Stimulated activated CD4-positive, alpha-beta T cell treated with anti-CD3 and anti-CD28 coated beads, TNF-alpha, amount 100 ng/mL, for 48 hours (primary cell): ENCODE measurements at places on chromosomes 2 and 18.

GRCh38 chr2:205706769-205707381, 24.6 kb downstream of the NRP2 start:
- DNase-seq: no peak

DNA sequence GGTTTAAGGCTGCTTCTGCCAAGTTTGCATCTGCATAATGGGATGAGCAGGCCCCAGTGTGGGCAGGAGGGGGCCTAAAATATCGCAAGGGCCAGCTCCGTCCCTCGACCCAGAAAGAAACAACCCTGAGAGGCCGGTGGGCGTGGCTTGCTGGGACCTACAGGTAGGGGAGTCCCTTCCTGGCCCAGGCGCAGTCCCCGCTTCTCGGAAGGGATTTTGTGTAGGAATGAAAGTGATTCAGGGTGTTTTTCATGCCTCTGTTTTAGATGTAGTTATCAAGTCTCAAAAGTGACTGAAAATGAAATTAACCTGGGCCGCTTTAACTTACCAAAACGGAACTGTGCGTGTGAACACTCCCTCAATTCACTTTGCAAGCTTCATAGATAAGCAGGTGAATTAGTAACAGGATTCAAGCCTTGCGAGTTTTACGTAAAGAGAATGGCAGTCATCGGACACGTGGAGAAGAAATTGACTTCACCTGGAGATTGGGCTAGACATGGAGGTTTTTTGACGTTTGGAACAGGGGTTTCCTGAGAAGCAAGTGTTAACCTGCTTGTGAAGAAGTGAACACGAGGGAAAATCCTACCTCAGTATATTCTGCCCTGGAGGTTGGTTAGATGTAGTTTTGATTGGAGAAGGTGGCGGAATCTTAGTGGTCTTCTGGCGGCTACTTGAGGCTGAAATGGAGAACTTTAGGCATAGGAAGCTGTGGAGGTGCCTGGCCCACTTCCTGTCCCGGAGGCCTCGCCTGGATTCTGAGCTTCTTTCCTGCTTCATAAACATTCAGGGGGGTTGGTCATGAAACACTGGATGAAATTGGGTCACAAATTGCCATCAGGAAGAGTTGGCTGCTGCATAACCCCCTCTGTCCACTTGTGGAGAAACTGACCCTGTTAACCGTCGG, 1.7 kb downstream of the NCK2 start:
- peak; percentile 92 for DNase-seq

DNA sequence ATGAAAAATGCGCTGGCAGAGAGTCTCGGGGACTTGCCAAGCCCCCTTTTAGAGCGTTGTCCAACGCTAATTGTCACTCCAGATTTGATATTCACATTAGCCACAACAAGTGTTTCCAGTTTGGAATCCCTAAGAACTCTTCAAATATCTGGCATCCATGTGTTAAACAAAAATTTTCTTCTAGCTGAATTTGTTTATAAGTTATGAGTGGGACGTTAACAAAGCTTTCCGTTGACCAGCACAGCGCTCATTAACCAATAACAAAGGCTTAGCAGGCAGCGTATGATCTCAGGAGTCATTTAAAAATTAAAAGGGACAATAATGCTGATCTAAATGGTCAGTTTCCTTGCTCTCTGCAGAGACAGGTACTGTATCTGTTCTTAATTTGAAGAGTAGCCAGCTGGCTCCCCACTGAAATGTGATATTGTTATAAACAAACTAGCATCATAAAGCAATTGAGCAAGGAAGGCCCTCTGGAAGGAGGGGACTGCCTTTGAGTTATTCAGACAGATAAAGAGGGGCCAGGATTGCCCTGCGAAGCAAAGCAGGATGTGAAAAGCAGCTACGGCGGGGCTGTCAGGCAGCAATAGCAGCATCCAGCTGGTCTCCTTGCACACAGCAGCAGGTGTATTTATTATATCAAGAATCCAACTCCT, 337.2 kb upstream of the SALL3 start:
- DNase-seq: no peak

DNA sequence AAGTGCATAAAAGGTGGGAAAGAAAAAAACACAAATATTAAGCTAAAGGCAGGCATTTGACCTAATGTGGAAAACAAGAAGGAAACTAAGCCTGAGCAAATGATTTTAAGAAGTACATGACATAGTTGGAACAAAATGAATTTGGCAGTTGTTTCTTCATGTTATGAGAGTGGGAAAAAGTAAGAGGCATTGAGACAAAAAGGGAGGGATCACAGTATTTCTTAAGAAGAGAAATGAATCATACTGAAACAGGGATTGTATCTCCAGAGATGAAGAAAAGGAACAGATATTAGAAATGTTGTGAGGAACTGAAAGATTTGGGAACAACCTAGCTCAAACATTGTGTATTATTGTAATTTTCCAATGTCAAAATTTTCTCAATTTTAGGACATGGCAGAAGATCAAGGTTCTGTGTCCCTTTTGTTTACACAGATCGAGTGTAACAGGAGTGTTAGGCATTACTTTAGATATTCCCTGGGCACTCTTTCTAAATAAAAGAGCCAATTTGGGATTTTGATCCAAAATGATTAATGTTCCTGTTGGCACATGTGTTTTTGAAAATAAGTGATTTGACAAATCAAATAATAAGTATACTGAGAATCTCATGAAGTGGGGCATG, 98.6 kb downstream of the CALCRL start:
- DNase-seq: no peak

DNA sequence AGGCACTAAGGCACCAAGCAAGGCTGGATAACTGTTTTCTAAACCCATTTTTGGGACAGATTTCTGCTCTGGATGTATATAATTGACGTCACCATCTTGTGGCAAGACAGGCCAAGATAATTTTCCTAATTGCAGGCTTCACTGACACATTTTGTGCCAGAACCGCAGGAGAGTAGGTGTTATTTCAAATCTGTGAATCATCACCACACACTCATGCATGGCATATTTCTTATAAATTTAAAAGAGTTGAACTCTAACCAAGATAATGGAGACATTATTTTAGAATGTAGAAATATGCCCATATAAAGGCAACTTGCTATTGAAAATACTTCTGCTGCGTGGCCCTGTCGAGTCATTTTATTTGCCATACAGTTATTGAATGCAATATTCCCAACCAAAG, 68.3 kb upstream of the ACYP2 start:
- DNase-seq: no peak

- DNase-seq: no peak
These were observed 116.4 kb upstream of the SMAD2 start for GRCh38 chr18:48046843-48047242.

DNA sequence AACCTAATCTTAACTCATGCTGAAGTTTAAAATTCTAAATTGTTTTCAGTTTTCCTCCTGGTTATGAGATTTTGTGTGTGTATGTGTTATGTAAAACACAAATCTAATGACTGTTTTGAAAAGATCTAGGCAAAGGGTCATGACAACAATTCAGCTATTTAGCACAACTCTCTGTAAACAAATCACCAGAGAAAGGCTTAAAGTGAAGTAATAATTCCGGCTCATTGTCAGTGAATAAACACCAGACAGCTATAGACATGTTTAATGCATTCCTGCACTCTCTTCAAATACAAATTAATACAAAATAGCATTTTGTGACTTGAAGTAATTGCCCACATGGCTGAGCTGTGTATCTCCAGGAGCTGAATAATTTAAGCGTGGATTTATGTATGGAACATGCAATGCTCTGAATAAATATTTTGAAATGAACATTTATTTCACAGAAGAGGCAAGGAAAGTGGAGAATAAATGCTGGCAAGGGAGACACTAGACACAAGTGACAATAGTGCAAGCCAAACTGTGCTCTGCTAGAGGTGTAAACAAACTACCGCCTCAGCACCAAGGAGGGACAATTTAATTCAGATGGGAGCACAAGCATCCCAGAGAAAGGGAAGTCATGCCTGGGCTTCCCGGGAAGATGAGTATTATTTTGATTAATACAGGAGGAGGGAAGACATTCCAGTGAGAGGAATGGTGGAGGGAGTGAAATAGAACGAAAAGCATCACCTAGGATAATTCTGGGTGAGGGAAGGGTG, 133.6 kb upstream of the XPO1 start:
- no peak for DNase-seq

DNA sequence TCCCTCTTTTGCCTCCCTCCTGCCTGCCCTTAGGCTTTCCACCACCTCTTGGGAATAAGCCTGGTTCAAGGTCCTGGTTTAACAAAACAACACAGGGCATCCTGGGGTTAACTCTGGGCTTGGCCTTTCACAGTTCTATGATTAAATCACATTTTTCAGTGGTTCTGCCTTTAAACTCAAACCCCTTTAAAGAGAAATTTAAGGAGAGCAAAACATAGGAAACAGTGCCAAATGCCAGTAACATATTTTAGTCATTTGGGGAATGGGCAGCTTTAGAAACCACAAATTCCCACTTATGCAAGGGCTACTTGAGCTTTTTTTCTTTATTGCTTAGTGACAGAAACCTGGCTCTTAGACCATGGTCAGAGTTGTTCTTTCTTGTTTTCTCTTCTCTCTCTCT, 112.2 kb upstream of the FZD5 start:
- no peak for DNase-seq

DNA sequence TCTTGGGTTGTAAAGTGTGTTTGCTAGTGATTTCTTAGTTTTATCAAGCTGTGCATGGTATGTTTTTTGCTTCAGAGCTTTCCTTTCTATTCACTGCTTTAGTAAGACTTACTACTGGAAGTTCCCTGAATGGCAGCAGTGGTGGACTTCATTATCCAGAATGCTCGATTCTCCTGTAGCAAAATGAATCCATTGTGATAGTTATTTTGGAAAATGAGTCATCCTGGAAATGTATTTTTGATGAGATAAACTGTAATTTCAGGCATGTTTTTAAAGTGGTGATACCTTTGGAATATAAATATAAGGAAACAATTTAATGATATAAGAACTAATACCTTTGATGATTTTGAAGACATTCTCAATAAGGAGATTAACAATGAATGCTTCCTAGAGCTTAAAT, 387.1 kb downstream of the PTPRM start:
- no peak for DNase-seq
